ENCODE measurements at places on chromosomes 6 and 20.

DNA sequence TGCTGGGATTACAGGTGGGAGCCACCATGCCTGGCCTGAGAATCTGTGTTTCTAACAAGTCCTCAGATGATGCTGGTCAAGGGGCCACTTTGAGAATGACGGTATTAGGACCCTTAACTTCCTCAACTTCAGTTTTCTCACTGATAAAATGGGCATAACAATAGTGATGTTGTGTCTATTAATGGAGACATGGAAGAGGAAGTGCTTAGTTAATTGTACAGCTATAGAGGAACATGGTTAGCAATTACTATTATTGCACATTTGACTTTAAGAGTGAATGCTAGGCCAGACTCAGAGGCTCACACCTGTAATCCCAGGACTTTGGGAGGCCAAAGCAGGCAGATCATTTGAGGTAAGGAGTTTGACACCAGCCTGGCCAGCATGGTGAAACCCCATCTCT, 12.7 kb downstream of the DPPA5 start:
- DNase-seq = no peak

DNA sequence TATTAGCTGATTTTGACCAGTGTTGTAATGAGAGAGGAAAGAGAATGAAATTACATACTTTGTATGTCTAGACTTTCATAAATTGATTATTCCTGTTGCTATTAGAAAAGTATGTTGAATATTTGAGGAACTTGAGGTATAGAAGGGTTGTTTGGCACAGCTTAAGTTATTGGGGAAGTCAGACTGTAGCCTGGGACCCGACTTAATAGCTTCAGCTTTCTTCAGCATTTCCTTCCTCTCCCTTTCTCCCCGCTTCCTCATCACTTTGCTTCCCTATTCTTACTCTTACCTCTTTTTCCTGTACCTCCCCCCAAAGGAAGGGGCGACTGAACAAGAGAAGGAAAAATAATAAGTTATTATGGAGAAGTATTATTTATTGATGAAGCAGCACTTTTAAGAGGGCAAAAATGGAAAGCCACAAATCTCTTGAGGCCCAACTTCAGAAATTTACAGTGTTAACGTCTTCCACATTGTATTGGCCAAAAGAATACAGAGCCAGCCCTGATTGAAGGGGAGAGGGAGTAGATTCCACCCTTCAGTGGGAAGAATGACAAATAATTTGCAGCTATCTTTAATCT, 7.4 kb downstream of the SENP6 start:
- no peak for DNase-seq

DNA sequence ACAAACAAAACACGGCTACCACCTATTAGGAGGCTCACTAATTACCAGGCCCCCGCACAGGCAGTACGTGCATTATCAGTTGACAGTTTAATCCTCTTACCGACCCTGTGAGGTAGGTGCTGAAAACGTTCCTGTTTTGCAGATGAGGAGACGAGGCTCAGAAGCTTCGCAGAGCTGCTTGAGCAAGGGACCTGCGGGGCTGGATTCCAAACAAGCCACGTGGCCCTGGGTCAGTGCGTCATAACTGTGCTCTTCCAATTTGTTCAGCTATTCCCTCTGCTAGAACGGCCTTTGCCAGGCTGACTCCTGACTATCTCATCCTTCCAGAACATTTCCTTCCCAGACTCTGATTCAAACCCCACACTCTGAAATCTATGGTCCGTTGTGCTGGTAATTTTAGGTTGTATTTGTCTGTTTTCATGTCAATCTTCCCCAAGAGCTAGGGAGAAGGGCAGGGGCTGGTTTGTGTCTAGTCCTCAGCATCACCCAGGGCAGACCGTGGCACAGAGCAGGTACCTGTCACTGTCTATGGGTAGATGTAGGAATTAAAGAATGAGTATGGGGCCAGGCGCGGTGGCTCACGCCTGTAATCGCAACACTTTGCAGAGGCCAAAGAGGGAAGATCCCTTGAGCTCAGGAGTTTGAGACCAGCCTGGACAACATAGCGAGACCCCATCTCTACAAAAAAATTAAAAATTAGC, 28.8 kb upstream of the TLDC2 start:
- DNase-seq = peak; percentile 98

GRCh38 chr6:29647927-29648642, 8.8 kb upstream of the MOG start:
- DNase-seq = peak; percentile 34

- peak; percentile 70 for DNase-seq
Observed at GRCh38 chr6:131116755-131117360, 18.4 kb upstream of the AKAP7 start.

Data from amniotic epithelial cell (primary cell).